ENCODE measurements at places on chromosomes 6 and 20. TPM values are rescaled to one million over a fixed set of nuclear protein-coding genes. Genes with fewer than 3 reads are reported as not detected.
A peak's percentile ranks its signal among the peaks of the same experiment; 100 is the strongest.

BHLHE23 gene
- not detected for total RNA-seq

ECT2L gene
- not detected for total RNA-seq

ENTPD6 gene
- 39.4 TPM for total RNA-seq

PRPH2 gene
- not detected for total RNA-seq

CST4 gene
- total RNA-seq = not detected

GPANK1 gene
- 30.9 TPM for total RNA-seq

PLEKHG1 gene
- 4.2 TPM for total RNA-seq

DNA sequence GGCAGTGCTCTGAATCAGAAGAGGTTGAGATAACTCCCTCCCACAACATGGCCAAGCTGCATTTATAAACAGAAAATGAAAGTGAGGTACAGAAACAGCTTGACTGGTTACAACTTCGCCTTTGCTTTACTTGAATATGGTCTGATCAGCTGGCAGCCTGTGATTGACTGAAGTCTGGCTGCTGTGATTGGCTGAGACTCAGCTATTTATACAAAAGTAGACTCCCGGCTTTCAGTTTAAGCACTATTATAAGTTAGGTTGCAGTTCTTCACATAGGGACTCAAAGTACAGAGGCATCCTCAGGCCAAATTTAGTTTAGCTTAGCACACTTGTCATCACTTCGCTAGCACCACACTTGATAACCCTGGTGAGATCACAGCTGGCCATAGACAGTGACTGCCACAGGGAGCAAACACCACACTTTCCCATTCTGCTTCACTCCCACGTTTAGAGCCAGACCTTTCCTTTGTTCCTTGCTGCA, 362.6 kb downstream of the EPM2A start:
- no peak overlapping the region for H3K4me3 ChIP-seq
- peak overlapping the region; percentile 17 for H3K27ac ChIP-seq
- no peaks in the 10 kb centered on the region for H3K27me3 ChIP-seq
- peaks cover 4% of the 10 kb centered on the region for H3K4me1 ChIP-seq

GRCh38 chr6:31352683-31353383, 4.1 kb downstream of the HLA-B start:
- peaks cover 45% of the 10 kb centered on the region for H3K4me1 ChIP-seq
- H3K27ac ChIP-seq = peak overlapping the region; percentile 62
- peaks cover 49% of the 10 kb centered on the region for H3K36me3 ChIP-seq
- H3K4me3 ChIP-seq = peak overlapping the region; percentile 90
- no peaks in the 10 kb centered on the region for H3K27me3 ChIP-seq
- peak; percentile 46 for DNase-seq

GRCh38 chr20:36153736-36154699, 522 bp upstream of the EPB41L1 start:
- H3K4me3 ChIP-seq = peak overlapping the region; percentile 21
- peaks cover 5% of the 10 kb centered on the region for H3K4me1 ChIP-seq
- peaks cover 18% of the 10 kb centered on the region for H3K27me3 ChIP-seq

DNA sequence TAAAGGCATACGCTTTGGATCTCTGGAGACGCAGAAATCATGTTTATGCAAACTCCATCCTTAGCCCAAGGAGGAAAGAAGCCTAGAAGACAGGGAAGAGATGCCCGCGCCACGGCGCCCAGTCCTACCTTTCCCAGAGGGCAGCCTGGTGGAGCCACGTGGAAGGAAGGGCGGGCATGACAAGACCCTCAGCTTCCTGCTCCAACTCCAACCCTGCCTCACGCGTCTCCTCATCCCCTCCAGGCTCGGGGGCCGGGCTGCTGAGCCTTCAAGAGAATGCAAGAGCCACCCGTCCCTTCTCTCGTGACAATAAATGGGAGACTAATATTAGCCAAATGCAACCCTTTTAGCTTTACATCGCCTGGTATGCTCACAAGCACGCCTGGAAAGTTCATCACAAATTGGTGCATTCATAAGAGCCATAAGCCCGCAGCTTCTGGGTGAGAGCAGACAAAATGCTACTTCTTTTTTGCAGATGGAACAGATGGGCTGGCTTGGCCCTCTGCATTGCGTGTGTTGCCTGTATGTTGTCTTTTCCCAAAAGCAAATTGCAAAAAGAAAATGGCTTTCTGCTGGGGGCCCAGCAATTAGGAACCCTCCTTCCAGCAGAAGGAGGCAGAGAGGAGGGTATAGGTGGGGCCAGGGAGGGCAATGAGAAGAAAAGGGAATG, 8.2 kb upstream of the NTSR1 start:
- H3K27me3 ChIP-seq = no peaks in the 10 kb centered on the region
- no peak overlapping the region for H3K27ac ChIP-seq
- no peak overlapping the region for H3K4me3 ChIP-seq
- no peak for DNase-seq

DNA sequence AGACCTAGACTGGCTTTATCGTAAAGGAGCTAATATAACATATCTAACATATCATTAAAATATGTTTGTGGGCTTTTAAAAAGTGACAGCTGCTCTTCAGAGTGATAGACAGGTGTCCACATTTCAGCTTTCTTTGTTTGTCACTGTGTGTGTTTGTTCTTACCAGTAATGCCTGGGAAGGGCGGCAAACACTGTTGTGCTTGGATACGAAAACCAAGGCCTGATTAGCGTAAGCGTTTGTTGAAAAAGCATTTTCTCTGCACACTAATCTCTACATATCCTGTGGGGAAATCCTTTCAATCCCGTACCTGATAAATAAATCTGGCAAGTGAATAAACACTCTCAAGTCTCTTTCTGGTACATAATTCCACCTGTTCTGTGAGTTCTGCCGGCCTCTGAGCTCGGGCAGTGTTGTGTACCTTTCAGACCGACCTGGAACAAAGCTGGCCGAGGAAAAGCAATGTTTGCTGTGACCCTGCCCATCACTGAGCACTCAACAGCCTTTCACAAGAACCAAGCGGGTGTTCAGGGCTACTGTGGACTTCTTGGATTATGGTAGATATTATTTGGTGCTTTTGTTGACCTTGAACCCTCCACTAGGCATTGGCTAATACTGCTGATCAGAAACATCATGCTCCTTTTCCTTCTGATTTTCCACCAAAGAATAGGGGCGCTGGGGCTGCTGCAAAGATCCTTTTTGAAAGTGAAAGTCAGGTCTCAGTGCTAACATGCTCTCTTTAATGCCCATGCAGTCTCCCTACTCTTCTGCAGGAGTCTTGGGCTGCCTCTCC, 100.4 kb downstream of the CD83 start:
- H3K36me3 ChIP-seq = no peaks in the 10 kb centered on the region
- no peaks in the 10 kb centered on the region for H3K4me1 ChIP-seq
- H3K27ac ChIP-seq = no peak overlapping the region
- DNase-seq = no peak

DNA sequence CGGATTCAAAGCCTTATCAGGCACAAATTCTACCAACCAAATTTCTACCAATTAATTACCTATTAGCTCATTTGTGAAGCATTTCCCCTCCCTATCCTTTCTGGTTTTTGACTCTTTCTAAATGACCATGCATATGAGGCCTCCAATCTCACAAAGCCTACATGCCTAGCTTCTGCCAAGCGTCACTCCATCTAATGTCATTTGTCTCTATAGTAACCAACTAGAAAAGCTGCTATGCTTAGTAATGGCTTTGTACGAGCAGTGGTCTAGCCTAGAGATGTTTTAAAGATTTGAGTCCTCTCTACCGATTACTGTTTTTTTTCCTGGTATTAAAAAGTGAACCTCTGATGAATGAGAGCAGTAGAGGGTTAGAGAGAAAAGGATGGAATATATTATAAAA, 4.8 kb upstream of the ASF1A start:
- peaks cover 75% of the 10 kb centered on the region for H3K4me1 ChIP-seq
- no peak overlapping the region for H3K4me3 ChIP-seq
- peaks cover 28% of the 10 kb centered on the region for H3K36me3 ChIP-seq
- DNase-seq = no peak
- no peaks in the 10 kb centered on the region for H3K27me3 ChIP-seq
- peak overlapping the region; percentile 67 for H3K27ac ChIP-seq

GRCh38 chr20:63056236-63057170, 49.7 kb upstream of the BHLHE23 start:
- no peaks in the 10 kb centered on the region for H3K4me1 ChIP-seq
- no peak overlapping the region for H3K4me3 ChIP-seq
- no peaks in the 10 kb centered on the region for H3K36me3 ChIP-seq
- DNase-seq = peak; percentile 60

GRCh38 chr6:144951730-144952437, 666.7 kb downstream of the UTRN start:
- H3K27me3 ChIP-seq = peaks cover 1% of the 10 kb centered on the region
- DNase-seq = no peak
- no peaks in the 10 kb centered on the region for H3K4me1 ChIP-seq
- H3K4me3 ChIP-seq = no peak overlapping the region
- no peak overlapping the region for H3K27ac ChIP-seq
- H3K36me3 ChIP-seq = no peaks in the 10 kb centered on the region

DNA sequence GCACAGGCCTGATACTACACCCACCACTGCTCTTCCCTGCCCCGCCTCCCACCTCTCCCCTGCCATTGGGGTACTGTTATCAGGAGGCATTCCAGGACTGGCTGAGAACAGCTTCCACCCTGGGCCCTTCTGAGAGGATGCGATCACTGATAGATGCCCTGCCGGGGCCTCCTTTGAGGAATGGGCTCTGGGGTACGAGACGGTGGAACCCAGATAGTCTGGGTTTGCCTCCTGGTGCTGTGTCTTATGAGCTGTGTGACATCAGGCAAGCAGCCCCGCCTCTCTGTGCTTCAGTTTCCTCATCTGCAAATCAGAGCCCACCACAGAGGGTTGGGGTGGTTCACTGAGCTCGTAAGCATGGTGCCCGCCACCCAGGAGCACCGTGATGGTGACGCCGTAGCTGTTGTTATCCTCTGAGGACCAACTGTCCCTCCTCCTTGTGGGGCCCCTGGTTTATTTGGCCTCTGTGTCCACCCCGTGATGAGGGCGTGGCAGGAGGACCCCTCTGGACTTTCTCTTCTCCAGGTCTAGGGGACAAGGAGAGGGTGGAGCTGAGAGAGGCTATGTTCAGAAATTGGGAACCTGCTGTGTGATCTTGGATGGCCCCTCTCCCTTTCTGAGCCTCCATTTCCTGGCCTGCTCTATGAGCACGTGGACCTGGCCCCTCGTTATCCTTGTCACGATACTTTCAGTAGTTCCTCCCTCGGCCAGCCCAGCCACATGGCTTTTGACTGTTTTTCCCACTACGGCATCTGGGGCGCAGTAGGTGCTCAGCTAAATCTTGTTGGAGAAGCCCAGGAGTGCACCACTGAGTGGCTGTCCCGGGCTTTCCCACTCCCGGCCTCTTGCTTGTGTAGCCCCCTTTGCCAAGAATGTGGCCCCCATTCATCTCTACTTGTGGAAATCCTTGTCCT, 18.3 kb downstream of the SRC start:
- DNase-seq = no peak
- H3K36me3 ChIP-seq = peaks cover 2% of the 10 kb centered on the region
- H3K4me1 ChIP-seq = no peaks in the 10 kb centered on the region
- no peak overlapping the region for H3K27ac ChIP-seq
- no peak overlapping the region for H3K4me3 ChIP-seq

DNA sequence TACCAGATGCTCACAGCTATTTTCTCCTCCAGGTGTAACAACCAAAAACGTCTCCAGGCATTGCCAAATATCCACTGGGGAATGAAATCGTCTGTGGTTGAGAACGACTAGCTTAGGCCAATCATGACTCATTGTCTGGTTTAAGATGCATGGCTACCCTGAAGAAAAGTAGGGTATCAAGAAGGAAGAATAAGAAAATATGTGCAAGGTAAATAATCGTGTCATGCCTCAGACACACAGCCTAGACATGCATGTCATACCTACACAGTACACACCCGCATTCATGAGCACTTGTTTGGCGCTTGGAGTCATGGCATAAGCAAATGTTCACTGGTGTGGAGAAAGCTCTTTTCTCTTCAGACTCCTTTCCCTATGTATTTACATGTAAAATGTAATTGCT, 745.7 kb downstream of the MAFB start:
- no peak overlapping the region for H3K4me3 ChIP-seq
- peaks cover 2% of the 10 kb centered on the region for H3K27me3 ChIP-seq
- no peak overlapping the region for H3K27ac ChIP-seq
- H3K4me1 ChIP-seq = no peaks in the 10 kb centered on the region

DNA sequence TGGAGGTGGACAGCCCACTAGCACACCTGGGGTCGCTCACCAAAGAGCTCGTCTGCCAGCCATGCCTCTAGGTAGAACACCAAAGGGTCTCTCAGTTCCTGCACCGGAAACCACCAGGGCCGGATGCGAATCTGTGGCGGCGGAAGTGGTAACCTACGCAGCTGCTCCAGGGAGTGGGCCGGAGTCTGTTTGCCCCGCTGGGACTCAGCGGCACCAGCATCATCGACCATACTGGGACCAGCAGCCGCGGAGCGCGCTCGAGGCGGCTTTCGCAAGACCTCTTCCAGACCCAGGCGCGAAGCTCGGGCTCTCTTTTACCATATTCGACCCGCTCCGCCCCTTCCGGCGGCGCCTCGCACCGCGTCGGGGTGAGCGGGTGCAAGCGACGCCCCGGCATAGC, at the start of gene OOEP:
OOEP (minus strand) TSS at position 335 of the 400 bp plus-strand sequence; CDS start at position 230, 105 bp downstream.
- H3K4me1 ChIP-seq = no peaks in the 10 kb centered on the region
- no peak within 1 kb of the TSS for H3K27ac ChIP-seq
- peaks cover 2% of the 10 kb centered on the region for H3K36me3 ChIP-seq
- no peaks in the 10 kb centered on the region for H3K27me3 ChIP-seq

DNA sequence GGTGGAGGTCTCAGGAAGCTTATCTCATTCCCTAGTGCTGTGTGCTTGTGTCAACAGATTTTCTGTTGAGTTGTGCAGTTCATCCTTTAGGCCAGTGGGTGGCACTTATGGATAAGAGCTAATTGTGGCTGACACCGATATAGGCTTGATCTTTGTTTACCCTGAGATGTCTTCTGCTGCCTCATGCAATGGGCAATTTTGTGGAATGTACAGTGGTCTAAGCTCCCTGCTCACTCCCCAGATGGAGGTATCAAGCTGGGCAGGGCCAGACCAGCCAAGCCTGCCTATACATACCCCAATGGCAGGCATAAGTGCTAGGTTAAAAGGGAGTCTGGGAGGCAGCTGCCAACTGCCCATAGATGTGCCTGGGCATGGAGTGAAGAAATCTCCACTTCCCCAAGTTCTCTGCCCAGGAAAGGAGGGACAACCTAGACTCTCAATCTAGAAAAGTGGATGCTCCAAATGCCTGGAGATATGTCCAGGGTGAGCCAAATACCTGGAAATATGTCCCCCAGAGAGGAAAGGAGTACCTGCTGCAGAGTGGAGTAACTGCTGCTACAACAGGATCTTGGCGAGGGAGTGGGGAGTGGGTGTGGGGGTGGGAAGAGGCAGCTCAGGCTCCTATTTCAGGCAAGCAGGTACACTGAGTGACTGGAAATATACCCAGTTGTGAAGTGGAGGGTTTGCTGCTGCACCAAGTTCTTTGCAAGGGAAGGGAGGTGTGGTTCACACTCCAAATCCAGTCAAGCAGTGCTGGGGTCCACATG, 53.2 kb upstream of the ARG1 start:
- no peaks in the 10 kb centered on the region for H3K36me3 ChIP-seq
- no peak overlapping the region for H3K27ac ChIP-seq
- peak; percentile 72 for DNase-seq
- peaks cover 16% of the 10 kb centered on the region for H3K4me1 ChIP-seq
- no peaks in the 10 kb centered on the region for H3K27me3 ChIP-seq

DNA sequence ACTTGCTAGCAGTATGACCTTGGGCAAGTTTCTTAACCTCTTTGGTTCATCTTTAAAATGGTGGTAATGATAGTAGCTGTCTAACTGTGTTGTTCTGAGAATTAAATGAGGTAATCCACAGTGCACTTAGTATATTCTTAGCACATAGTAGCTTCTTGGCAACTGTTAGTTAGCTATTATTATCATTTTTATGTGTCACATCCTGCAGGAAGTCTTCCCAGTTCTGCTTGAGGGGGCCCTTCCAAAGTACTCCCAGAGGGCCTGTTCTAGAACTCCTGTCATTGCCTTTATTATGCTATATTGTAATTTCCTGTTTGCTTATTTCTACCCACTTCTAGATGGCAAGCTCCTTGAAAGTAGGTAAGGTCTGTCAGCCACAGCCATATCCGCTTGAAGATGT, 30.6 kb downstream of the ANKS1A start:
- no peak overlapping the region for H3K4me3 ChIP-seq
- H3K36me3 ChIP-seq = peaks cover 1% of the 10 kb centered on the region
- no peak overlapping the region for H3K27ac ChIP-seq
- H3K4me1 ChIP-seq = peaks cover 11% of the 10 kb centered on the region
- H3K27me3 ChIP-seq = no peaks in the 10 kb centered on the region

Measured in activated CD8-positive, alpha-beta T cell treated with anti-CD3 and anti-CD28 coated beads for 36 hours (primary cell).